T follicular helper cell (primary cell): ENCODE measurements at places on chromosomes 1 and 21.

GRCh38 chr1:56967900-56968832 is 2.4 kb upstream of the C8B start:
- DNase-seq = no peak

DNA sequence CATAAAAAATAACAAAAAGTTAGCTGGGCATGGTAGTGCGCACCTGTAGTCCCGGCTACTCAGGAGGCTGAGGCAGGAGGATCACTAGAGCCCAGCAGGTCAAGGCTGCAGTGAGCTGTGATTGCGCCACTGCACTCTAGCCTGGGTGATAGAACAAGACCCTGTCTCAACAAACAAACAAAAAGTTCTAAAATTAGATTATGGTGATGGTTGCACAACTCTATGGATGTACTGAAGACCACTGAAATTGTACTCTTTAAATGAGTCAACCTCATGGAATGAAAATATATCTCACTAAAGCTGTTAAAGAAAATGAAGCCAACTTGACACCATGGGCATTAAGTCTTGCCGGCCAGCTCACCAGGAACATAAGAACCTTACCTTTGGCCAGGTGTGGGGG is 9.1 kb downstream of the MRAP start:
- no peak for DNase-seq

- DNase-seq = no peak
Measured at GRCh38 chr21:46538851-46539666, 65.8 kb downstream of the S100B start.

- no peak for DNase-seq
Measured at GRCh38 chr21:33126569-33126968, 56.6 kb downstream of the OLIG1 start.

DNA sequence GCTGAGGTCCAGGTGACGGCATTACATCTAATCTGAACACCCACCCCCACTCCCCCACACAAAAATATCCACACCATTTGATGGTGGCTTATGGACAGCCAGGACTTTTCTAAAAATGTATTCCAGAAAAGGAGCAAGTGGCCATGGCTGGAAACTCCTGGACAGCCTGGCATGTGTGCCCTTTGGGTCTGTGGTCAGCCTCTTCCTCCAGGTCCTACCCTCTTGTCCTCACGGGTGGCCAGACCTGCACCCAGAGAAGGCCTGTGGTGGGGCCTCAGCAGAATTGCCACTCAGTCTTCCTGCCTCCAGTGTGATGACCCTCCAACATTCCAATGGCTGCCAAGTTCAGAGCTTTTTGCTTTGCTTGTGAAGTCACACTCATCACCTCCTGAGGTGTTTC is 600.6 kb downstream of the AJAP1 start:
- no peak for DNase-seq

GRCh38 chr1:177278626-177279390 is 108.0 kb downstream of the BRINP2 start:
- no peak for DNase-seq

DNA sequence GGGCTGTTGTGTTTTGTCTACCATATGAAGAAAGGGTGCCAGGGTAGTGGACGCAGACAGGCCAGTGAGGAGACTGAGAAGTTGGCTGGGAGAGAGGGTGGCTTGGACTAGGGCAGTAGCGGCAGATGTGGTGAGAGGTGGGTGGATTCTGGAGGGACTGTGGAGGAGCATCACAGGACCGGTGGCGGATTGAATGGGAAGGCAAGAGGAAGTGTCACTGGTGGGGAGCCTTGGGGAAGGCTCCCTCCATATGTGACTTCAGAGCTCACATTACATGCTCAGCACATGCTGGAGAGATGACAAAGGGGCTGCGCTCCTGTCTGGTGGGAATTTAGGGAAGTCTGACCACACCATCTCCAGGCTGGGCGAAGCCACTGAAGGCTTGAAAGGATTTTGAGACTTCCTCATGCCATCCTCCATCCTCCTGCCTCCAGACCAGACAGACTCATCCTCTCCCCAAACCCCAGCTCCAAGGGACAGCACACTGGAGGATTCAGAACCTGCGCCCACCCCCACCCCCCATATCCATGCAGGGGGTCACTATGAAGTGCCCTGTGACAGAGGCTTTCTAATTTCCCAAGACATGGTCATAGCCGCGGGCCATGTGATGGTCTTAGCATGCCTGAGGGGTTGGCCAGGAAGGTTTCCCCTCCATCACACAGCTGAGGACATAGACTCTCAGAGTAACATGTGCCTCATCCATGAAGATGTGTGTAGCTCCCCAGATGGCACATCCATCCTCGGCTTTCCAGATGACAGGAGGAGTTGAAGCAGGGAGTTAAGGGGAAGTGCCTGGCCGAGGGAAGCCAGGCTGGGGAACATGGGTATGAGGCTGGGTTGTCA is 138.8 kb upstream of the WNT4 start:
- DNase-seq = no peak

GRCh38 chr1:5430136-5430535 is 562.1 kb downstream of the NPHP4 start:
- no peak for DNase-seq

DNA sequence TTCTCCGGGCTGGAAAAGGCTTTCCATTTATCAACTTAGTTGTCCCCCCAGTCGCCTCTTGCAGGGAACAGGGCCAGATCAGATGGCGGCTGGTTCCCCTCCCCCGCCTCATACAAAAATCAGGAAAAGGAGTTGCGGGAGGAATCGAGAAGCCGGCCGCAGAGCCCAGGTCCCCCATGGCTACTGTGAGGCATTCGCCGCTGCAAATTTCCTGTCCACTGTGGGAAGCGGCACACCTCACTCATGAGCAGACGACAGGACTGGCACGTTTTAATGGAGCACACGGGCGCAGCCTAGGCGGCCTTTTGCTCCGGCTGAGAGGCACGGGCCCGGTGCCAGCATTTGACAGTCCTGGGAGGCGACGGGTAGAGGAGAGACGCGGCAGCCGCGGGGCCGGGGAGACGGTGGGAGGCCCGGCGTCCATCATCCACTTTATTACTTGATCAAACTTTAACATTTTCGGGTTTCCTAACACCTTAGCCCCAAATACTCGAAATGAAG is 1.1 kb downstream of the GNG4 start:
- DNase-seq = no peak
